Stimulated activated CD4-positive, alpha-beta T cell treated with anti-CD3 and anti-CD28 coated beads, Interleukin-12 subunit alpha, Interleukin-12 subunit beta, amount 100 ng/mL, for 24 hours (primary cell): ENCODE measurements at places on chromosomes 2 and 18.

DNA sequence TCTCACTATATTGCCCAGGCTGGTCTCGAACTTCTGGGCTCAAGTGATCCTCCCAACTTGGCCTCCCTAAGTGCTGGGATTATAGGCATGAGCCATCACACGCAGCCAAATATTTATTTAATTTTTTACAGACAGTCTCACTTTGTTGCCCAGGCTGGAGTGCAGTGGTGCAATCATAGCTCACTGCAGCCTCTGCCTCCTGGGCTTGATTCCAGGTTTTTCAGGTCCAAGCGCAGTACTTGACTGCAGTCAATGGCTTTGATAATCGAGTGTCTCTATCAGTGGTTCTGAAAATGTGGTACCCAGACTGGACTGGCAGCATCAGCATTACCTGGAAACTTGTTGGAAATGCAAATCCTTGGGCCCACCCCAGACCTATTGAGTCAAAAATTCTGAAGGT, 63.1 kb downstream of the PLB1 start:
- no peak for DNase-seq

DNA sequence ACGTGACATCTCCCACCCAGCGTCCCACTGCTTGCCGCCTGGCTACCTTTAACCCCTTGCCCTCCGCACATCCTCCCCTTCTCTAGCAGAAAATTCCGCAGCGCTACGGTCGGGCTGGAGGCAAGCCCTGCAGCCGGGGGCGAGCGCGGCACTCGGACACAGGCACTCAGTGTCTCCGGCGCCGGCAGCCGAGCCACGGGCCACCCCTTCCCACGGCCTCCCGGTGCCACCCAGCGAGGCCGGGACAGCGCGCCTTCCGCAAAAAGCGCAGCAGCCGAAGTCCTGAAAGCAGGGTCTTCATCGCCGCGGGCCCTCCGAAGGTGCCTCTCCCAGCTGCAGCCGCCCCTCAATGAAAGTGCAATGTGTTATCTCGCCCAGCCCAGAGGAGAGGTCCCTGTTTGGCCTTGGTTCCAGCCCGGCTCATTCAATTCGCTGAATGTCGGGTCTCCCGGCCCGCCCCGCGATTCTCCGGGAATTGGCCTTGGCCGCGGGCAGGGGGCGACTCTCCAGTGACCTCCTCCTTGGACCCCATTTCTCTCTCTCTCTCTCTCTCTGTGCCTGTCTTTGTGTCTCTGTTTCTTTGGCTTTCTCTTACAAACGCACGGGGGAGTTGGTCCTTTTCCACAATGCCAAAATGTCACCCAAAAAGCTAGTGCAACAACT, 1.1 kb downstream of the DLGAP1 start:
- DNase-seq: no peak

DNA sequence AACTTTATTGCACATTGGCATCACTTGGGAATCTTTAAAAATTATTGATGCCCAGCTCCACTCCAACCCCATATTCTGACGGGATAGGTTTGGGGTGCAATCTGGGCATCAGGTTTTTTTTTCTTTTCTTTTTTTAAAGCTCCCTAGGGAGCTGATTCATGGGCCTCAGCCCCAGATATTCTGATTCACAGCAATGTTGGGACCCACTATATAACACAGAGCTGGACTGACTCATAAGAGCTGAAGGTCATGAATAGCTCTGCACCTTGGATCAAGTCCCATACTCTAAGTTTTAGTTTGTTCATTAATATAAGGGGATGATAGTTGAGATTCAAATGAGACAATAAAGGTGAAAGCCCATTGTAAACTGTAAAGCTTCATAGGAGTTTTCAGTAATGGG, 191.1 kb upstream of the REV1 start:
- no peak for DNase-seq

DNA sequence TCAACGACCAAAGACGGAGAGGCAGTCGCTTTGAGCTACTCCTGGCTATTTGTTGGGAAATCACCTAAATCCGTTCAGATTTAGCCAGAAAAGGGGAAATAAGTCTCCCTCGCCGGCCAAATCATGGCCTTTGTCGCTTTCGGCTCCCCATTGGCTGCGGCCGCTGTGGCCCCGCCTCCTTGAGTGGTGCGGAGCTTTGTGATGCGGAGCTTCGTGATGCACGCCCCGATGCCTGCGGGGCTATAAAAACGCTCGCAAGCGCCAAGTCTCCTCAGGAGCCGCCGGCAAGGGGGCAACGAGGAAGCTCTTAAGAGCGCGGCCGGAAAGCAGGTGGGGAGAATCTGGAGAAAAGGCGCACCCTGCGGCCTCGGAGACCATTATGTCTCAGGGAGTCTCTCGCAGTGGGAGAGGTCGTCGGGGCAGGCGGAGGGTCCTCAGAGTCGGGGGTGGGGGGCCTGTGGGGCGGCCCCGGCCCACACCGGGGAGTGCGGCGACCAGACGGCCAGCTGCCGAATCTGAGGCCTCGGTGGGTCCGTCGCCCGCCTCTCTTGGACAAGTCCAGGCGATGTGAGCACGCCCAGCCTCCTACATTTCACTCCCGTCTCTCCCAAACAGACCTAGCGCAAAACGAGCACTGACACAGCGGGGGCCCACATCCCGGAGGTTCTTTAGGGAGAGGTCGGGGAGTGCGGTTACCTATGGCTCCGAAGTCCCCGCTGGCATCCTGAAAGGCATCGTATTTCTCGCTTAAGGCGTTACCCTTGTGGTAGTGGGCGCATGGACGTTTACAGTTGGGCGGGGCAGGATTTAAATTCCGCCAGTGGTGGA, at the start of gene CABYR:
Gene CABYR, plus strand, starts transcription at position 274 of the 828 bp plus-strand sequence. CDS start 4,053 bp downstream, outside the sequence.
- DNase-seq: peak; percentile 52

- no peak for DNase-seq
Measured at GRCh38 chr2:141720476-141720875, 410.3 kb downstream of the LRP1B start.

- no peak for DNase-seq
Measured at GRCh38 chr18:26657631-26658581, 109.6 kb upstream of the KCTD1 start.

DNA sequence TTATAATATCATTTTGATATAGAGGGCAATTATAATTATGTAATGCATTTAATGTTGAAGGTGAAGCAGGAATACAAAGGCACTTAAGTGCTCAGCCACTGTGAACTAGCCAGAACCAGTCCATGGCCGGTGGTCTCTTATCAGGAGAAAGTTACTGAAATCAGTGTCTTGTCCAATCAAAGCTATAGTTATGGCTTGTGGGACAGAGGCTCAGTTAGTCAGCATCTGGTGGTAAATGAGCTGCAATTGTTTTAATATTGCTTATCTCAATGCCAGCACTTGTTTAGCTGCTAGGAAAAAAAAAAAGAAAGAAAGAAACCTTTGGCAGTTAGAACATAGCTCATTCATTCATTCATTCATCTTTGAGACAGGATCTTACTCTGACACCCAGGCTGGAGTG, 3.8 kb upstream of the ALS2 start:
- no peak for DNase-seq

GRCh38 chr2:1670636-1671035, 73.7 kb downstream of the PXDN start:
- DNase-seq: no peak

GRCh38 chr2:143083636-143084035, 45.6 kb upstream of the ARHGAP15 start:
- no peak for DNase-seq

- DNase-seq: no peak
Measured at GRCh38 chr2:127125821-127126220, 18.9 kb upstream of the BIN1 start.

- DNase-seq: no peak
Measured at GRCh38 chr18:35143622-35144596, 96.9 kb upstream of the ZNF397 start.

DNA sequence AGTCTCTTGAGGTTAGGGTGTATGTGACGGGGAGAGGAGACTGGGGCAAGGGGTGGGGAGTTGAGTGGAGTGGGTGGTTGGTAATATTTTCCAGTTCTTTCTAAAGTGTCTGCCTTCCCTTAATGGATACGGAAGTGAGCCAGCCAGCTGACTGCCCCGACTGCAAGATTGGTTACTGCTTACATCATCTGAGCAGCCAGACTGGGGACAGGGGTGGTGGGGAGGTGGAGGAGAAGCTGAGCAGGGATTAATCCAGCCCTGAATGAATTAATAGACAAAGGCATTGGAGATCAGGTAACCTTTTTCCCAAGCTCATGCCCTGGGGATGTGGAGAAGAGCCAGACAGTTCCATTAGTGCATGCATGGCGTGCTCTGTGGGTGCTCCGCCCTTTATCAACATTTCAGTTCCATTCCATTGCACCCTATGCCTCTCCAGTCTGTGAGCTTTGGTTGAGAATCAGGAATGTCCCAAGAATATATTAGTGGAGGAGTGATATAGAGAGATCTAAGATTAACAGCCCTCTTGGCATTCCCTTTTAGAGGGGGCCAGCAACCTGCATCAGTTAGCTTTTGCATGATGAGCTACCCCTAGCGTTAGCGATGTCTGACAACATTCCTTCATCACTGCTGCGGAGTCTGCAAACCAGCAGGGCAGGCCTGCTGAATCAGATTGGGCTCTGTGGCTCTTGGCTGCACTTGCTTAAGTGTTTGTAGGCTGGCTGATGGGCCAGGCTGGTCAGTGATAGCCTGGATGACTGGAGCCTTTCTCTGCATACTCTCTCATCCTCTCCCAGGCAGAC, 67.4 kb downstream of the TNP1 start:
- no peak for DNase-seq

GRCh38 chr2:31726457-31726856, 145.7 kb upstream of the SRD5A2 start:
- no peak for DNase-seq

DNA sequence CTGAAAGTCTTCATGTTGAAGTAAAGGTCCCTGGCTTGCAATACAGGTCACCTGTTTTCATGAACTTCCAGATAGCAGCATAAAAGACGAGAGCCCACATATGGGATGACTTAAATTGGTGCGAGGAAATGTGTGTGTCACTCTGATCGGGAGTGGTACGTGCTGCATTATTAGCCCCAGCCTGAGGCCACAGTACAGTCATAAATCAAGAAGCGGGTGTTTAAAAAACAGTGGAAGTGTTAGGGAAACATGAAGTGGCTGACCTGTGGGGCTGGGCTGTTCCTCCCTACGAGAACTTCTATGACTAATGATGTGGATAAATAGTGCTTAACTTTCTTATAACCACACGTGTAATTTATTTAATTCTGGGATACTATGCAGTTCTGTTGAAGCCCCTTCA, 24.4 kb downstream of the RDH14 start:
- DNase-seq: no peak

DNA sequence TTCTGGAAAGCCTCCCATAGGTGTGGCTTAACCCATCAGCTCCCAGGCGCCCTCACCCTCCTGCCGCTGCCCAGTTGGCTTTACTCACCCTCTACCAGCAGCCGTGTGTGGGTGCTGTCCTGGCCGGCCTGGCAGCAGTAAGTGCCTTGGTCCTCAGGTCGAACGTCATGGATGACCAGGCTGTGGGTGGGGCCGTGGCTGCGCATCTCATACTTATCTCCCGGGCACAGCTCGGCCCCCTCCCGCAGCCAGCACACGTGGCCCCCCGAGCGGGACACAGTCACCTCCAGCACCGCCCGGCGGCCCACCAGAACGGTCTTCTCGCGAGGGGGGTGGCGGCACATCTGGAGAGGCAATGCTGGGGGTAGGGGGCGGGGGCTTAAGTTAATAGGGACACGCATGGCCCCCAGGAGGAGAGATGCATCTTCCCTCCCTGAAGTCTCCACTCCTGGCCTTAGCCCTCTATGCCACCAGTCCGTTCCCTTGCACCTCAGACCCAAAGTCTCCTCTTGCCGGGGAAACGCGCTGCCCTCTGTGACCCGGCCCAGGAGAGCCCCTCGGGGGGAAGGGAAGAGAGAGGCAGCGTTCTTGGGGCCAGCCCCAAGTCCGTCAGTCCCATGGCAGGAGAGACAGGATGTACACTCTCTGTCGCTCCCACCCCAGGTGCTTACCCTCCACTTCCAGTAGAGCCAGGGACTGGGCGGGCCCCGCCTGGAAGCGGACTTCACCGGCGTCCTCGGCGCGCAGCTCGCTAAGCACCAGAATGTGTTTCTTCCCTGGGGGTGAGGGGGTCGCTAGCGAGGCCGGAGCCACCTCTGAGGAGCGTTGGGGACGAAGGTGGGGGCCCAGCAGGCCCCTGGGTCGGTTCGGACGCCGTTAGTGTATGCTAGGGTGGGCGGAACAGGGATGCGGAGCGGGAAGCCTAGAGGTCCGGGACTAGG, 7.9 kb downstream of the TMEM198 start:
- DNase-seq: no peak

GRCh38 chr2:216441308-216442010, 29.2 kb downstream of the SMARCAL1 start:
- no peak for DNase-seq

DNA sequence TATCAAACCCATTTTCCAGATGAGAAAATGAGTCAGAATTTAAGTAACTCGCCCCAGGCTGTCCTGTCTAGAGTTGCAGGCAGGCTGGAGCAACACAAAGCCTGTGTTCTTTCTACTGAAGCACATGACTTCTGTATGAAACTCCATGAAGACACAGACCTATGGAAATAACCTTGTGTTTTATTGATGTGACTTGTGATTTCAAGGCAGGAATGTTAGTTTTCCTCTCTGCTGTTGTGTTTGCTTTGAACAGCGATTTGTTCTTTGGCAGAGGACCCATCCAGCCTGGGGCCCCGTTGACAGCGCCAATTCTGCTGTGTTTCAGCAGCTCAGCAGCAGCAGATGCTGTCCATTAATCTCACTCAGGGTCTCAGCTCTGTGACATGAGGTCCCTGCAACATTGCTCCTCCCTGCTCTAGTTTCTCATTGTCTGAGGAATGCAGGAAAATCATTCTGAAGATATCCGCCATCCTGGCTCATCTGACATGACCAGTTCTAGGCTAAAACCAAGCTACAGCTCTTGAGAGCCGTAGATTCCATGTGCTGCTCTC, 344.3 kb upstream of the RAB12 start:
- DNase-seq: no peak

GRCh38 chr18:49524349-49524748, 37.3 kb upstream of the C18orf32 start:
- no peak for DNase-seq

GRCh38 chr2:100906679-100907078, 86.7 kb downstream of the NPAS2 start:
- DNase-seq: no peak

DNA sequence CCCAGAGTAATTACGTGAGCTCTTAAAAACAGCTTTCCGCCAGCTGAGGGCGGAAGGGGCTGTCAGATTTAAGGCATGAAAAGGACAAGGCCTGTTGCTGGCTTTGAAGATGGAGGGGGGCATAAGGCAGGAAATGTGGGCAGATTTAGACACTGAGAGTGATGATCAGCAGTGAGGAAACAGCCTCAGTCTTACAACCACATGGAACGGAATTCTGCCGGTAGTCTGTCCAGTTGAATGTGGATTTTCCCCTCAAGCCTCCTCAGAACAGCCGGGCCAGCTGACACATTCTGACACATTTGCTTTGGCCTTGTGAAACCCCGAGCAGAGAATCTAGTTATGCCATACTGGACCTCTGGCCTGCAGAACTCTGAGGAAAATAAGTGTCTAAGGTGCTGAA, 16.6 kb downstream of the POLE4 start:
- DNase-seq: no peak

GRCh38 chr2:46025676-46026075, 271.5 kb upstream of the EPAS1 start:
- no peak for DNase-seq

GRCh38 chr18:11672198-11672597, 16.9 kb upstream of the GNAL start:
- no peak for DNase-seq

GRCh38 chr18:79916128-79916494, 35.3 kb downstream of the SLC66A2 start:
- no peak for DNase-seq

GRCh38 chr2:188322569-188323551, 31.2 kb downstream of the GULP1 start:
- DNase-seq: no peak
